ENCODE measurements at places on chromosomes 3 and 15. TPM values are rescaled to one million over a fixed set of nuclear protein-coding genes. Genes with fewer than 3 reads are reported as not detected.

- DNase-seq: no peak
Observed at GRCh38 chr15:101723171-101723873, 951 bp downstream of the TARS3 start.

- DNase-seq: no peak
Observed at GRCh38 chr3:62919784-62920465, 44.7 kb upstream of the CADPS start.

GRCh38 chr15:92383519-92384324 is 10.0 kb upstream of the ST8SIA2 start:
- no peak for DNase-seq

- DNase-seq: no peak
Observed at GRCh38 chr3:29463304-29463703, 182.4 kb downstream of the RBMS3 start.

- no peak for DNase-seq
Observed at GRCh38 chr3:39109086-39109485, 1.6 kb downstream of the TTC21A start.

- peak; percentile 100 for DNase-seq
Observed at GRCh38 chr3:133573054-133573628, 345 bp upstream of the CDV3 start.

GRCh38 chr3:64798316-64798715 is 110.5 kb upstream of the ADAMTS9 start:
- DNase-seq: no peak

DNA sequence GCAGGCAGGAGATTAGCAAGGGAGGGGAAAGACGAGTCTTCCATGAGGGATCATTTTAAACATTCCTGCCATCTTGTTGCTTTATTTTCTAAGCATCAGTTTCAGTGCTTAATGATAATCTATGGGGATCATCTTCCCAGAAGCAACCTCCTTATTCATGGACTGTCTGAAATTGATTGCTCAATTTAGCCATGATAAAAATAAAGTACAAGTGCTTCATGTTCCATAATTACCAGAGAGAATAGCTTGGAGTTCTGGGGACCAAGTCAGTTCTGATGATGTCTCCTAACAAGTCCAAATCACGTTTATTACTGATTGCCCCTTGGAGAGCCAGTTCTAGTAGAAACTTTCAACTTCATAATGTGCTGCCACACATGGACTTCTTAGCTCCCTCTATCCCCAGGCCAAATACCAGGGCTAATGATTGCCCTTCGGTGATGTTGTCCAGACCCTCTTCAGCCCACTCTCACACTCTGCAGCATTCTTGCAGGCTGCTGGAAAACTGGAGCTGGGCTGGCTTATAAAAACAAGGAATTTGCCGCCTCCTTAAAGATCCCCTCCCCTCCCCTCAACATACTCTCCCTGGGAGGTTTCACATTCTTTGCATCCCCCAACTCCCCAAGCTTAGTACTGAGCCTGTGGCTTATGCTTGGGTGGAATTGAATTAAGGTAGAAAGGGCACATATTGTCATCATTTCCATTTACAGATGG is 222.1 kb upstream of the ADAMTS9 start:
- DNase-seq: no peak

Gene CYP1A2
- total RNA-seq: not detected

Gene EPHB1
- 3.4 TPM for total RNA-seq

Data from breast epithelium (tissue), 4 donors.